Islet precursor cell (in vitro differentiated cells): ENCODE measurements at places on chromosomes 1 and 21.

- DNase-seq: no peak
Observed at GRCh38 chr1:151838222-151839081, 1.2 kb downstream of the C2CD4D start.

DNA sequence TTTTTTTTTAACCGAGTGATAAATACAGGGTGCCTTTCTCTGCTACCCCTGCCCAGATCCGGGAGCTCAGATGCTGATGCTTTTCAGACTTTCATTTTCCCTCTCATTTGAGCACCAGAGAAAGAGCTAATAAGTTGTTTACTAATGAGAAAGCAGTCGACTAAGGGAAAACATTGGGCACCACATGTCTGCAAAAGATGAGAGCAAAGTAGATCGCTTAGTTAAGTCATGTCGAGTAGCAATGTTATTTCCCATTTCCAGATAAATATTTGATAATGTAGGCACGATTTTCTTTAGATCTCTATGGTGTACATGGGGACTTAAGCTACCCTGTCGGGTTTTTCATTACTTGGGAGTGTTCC lies 1.2 kb downstream of the PKN2 start:
- DNase-seq: no peak

- no peak for DNase-seq
Observed at GRCh38 chr1:198959676-198960075, 320.8 kb downstream of the PTPRC start.

DNA sequence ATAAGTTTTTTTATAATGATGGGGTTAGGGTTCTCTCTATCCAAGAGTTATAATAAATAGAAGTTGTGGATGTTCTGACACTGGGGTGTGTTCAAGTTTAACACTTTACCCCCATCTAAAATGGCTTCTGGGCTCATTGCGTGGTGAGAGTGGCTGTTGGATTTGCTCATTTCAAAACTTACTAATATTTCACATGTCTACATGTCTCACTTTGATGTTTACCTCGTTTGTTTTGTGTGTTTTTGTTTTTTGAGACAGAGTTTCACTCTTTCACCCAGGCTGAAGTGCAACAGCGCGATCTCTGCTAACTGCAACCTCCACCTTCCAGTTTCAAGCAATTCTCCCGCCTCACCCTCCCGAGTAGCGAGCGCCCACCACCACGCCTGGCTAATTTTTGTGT lies 3.7 kb downstream of the RRP1B start:
- no peak for DNase-seq

GRCh38 chr1:155598842-155599331 lies 11.1 kb upstream of the MSTO1 start:
- DNase-seq: peak; percentile 78

DNA sequence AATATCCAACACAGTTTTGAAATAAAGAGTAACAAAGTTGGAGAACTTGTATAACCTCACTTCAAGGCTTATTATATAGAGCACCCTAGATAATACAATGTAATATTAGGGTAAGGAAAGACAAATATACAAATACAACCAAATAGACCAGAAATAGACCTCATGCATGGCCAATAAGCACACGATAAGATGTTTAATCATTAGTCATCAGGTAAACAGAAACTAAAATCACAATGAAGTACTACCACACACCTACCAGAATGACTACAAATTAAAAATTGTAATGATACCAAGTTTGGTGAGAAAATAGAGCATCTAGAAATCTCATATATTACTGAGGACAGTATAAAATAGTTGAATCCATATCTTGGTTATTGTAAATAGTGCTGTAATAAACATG lies 20.3 kb upstream of the CTTNBP2NL start:
- DNase-seq: no peak

DNA sequence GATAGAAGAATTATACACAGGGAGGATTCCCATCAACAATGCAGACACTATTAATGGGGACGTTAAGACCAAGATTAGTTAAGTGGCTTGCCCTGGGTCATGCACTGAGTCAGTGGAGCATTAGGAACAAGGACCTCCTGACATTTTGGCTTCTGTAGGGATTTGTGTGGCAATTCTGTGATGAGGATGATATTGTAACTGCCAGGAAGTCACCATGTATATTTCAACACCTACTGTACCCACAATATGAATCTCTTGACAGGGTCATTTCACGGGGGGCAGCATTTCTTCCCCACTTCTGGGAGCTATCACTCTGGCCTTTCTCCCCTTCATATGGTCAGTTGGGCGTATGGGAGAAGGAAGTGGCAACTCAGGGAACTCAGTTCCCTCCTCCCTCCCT lies 134.9 kb downstream of the RUNX1 start:
- no peak for DNase-seq

- DNase-seq: no peak
Observed at GRCh38 chr1:41378999-41379737, 17.9 kb downstream of the FOXO6 start.

DNA sequence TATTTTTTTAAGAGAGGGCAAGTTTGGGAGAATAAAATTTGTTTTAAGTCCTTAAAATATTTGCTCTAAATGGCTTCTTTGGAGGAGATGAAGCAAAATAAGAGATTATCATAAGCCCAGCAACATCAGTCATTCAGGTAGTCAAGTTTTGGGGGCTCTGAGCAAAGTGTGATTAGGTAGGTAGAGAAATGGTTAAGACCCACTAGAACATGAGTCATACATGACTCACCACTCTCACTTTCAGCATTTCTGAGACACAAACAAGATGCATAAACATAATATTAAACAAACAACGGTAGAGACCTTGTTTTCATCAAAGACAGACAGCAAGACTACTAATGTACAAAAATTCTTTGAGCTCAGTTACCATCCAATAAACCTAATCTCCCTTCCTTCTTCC lies 272.2 kb downstream of the LMO4 start:
- DNase-seq: no peak

DNA sequence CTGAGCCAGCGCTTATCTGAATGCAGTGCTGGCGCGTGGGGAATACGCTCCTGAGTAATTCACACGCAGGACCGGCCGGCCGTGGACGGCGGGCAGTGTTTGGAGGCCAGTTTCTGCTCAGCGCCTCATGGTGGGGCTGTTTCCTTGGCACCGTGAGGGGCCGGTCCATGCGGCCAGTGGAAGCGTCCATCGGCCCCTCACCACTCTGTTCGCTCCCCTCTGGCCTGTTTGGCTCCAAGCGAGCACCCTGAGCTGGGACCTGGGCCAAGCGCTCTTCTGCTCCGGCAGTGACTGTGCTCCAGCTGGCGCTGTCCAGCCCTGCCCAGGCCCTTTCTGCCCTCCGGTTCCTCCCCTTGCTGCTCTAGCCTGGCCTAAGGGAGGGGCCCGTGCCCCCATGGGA lies 16.3 kb upstream of the PLCH2 start:
- no peak for DNase-seq

DNA sequence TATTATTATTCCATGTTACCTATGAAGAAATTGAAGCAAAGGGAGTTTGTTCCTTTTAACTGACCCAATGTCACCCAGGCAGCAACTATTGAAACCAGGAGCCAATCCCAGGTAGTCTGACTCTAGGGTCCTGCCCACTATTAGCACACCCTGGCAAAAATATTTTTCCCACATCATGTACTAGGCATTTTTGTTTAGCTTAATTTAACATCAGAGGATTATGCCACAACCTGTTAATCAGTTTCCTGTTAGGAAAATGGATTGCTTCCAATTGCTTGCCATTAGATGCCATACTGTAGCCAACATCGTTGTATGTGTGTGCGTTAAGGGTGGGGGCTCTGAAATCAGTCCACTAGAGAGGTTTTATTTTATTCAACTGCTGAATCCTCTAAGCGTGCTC lies 281.1 kb downstream of the DNM3 start:
- DNase-seq: no peak

GRCh38 chr1:215992620-215993019 lies 425.5 kb downstream of the KCTD3 start:
- no peak for DNase-seq

- no peak for DNase-seq
Observed at GRCh38 chr1:160794376-160794775, 1.6 kb upstream of the LY9 start.

GRCh38 chr1:1230656-1231399 lies 973 bp downstream of the SDF4 start:
- DNase-seq: no peak

DNA sequence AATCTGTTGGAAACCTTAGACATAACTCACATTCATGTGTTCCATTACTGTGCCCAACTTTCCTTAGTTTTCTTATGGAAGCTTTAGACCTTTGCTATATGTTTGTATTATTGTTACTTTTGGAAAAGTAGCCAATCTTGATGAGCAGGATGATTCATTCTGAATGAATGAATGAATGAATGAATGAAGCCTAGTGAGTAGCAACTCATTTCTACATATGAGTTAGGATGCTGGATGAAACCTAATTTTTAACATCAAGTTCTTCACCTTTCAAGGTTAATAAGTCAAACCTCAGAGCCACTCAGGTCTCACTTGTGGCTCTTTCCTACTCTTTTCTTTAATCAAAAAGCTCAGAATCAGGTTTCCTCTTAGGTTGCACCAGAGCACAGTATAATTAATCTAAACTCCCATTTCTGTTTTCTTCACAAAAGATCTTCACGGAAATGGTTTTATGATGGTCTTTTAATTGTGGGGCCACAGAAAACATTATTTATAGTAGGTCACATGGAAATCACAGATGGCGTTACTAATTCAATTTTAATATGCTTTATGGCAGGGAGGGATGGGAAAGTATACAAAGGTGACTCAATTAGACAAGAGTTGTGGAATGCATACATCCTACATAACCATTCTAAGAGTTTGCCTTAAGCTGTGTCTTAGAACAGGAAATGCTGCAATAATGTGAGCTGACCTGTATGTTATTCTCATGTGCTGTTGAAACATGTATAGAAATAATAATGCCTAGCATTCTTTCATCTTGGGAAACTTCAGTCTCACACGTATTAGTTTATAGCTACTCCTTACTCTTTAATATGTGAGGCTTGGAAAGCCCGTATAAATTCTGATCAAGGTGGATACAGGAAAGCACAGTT lies 4.5 kb upstream of the DDX59 start:
- no peak for DNase-seq

- DNase-seq: no peak
Observed at GRCh38 chr1:184906761-184907160, 67.5 kb downstream of the NIBAN1 start.

- DNase-seq: no peak
Observed at GRCh38 chr1:91684481-91685196, 184.0 kb downstream of the CDC7 start.

DNA sequence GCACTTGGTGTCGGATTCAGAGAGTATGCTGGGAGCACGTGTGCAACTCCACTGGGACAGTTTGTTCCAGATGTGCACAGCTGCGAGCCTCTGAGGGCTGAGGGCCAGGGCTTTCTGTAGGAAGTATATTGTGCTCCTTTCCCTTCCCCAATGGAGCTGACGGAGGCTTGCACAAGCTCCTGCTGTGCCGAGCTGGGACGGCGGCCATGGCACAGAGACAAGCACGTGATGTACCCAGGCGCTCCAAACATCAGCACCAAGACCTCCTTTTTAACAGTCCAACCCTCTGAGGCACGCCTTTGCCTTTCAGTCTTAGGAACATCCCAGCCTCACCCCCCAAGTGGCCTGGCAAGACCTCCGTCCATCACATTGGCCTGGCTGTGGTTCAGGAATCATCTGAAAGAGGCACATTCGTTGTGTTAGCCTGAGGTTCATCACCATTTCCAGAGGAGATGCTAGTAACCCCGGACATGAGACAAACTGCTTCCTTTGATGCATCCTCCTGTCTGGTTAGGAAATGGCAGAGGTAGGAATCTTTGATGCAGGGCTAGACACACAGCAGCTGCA lies 339.2 kb upstream of the KAZN start:
- DNase-seq: no peak

DNA sequence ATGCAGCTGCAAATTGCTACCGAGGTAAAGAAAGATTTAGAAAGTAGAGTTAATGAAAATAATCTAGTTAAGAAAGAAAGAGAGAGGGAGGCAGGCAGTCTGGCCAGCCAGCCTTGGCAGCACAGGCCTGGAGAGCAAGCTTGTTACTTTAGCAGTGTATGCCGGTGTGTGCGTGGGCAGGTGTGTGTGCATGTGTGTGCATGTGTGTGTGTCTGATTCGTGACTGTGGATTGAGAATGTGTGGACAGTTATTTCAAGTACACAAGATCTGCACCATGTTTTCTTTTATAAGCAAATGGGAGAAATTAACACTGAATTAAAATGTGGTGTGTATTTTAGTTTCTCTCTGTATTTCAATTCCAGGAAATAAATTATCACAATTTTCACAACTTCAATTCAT lies 211.6 kb downstream of the DSCAM start:
- DNase-seq: no peak

GRCh38 chr1:233393084-233393840 lies 65.7 kb downstream of the MAP3K21 start:
- no peak for DNase-seq

- no peak for DNase-seq
Observed at GRCh38 chr1:212458817-212459216, 26.1 kb downstream of the NENF start.

DNA sequence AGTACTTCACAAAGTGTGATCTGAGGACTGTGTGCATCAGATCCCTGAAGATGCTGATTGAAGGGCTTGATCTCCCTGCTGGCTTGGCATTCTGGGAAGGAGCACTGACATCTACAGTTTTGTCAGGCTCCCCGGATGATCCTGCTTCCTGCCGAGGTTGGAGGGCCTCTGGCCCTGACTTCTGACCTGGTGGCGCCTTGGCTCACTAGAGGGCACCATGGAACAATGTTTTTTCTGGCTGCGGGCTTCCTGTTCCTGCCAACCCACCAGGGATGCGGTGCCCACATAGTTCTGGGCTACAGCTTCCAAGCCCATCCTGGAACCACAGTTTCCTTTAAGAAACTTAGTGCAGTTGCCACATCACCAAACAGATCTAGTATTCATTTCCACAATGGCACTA lies 38.8 kb upstream of the RASAL2 start:
- DNase-seq: peak; percentile 77

DNA sequence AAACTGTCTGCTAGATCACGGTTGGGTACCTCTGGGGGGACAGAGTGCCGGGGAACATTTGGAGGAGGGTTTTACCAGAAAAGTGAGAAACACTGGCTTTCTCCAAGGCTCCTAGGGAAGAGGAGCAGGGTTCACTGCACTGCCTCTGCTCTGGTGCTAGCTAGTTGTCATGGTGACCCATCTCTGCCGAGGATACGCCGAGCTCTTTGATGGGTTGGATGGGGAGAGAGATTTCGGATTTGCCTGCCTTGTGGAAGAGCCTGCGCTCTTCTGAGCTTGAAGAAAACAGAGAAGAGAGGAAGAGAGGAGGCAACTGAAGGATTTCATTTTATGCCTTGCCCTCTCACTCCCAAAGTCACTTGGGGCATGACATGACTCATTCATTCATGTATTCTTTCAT lies 92.1 kb downstream of the NAV1 start:
- no peak for DNase-seq

GRCh38 chr1:117367046-117368025 lies at the start of gene MAN1A2:
Gene MAN1A2, plus strand, starts transcription at chr1:117367449. Its CDS starts 735 bp downstream, at chr1:117368184.
- DNase-seq: peak; percentile 90

DNA sequence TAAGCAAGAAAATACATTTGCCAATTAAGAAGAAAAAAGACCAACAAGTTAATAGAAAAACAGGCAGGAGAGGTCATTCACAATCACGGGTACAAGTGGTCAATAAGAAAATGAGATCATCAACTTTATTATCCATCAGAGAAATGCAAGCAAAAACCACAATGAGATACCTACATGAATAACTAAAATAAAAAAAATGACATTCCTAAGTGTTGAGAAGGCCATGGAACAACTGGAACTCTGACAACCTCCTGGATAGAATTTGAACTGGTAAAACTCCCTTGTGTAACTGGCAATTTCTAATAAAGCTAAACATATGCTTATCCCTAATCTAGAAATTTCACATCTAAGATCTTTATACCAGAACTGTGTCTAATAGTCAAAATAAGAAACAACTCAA lies 135.4 kb upstream of the BACE2 start:
- DNase-seq: no peak
